Mucosa of descending colon (tissue), 3 donors: ENCODE measurements at places on chromosomes 13 and 19. TPM values are rescaled to one million over a fixed set of nuclear protein-coding genes. Genes with fewer than 3 reads are reported as not detected.

DNA sequence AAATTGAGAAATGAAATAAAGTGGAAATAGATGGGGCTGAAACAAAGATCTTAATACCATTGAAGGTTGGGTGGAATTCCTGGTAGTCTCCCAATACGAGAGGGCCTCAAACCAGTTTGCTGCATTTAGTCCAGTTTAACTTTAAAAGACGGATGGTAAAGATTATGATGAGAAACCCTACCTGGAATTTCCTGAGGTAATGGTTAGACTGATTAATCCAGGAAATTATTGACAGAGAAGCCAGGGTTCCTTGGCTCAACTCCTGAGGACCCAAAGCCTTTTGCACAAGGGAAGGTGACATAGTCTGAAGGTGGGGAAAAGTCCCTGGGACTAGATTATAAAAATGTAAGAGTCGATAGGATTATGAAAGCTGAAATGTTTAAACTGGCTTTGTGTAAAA is 133.2 kb upstream of the SLITRK5 start:
- no peak for DNase-seq

Gene MPND
- total RNA-seq: 49.0 TPM

DNA sequence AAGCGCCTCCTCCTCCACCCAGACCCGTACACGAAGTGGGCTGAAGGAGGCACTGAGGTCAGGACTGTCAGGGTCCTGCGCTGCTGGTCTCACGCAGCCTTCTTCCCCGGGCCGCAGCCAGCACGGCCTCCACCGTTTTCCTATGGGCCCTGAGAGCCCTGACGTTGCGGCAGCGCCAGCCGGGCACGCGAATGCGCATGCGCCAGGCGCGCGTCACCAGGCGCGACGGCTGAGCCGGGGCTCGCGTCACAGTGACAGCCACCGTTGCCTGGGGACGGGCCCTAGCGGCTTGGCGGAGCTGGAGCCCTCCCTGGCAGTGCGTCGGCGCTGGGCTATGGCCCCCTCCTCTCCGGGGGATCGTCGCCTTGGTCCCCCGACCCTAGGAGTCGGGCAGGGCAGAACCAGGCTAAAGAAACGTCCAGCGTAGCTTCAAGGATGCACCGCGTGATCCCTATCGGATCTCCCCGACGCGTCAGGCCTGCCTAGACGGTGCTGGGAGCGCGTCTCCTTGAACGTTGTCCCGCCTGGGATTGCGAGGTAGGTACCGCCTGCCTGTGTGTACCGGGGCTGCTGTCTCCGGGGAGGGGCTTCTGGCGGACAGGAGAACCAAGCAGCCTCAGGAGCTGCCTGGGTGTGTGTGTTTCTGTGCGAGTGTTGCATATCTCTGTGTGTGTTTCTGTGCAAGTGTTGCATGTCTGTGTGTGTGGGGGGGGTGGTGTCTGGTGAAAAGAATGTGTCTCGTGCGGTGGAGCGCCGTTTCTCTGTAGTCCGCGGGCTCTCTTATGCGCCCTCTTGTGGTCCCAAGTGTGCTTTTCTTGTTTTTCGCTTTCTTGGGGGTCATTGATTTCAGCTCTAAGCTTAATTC is 43.2 kb downstream of the ZNF571 start:
- DNase-seq: peak; percentile 55

GRCh38 chr19:7931221-7932061 is 5.5 kb upstream of the CTXN1 start:
- DNase-seq: peak; percentile 56

DNA sequence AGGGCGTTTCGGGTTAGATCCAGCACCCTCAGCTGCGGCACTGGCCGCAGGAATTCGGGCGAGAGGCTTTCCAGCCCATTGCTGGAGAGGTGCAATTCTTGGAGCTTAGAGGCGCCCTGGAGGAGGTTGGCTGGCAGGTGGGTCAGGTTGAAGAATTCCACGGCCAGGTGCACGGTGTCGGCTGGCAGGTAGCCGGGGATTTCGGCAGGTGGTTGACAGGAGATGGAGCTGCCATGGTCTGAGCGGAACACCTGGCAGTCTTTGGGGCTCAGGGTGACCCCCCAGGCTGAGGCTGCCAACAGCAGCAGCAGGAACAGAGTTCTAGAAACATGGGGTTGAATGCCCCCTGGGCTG is 1.3 kb downstream of the LRG1 start:
- DNase-seq: no peak

Gene APOC4
- total RNA-seq: not detected

- peak; percentile 31 for DNase-seq
Observed at GRCh38 chr13:101626925-101627555, 174.6 kb downstream of the ITGBL1 start.

Gene KLF1
- total RNA-seq: not detected

DNA sequence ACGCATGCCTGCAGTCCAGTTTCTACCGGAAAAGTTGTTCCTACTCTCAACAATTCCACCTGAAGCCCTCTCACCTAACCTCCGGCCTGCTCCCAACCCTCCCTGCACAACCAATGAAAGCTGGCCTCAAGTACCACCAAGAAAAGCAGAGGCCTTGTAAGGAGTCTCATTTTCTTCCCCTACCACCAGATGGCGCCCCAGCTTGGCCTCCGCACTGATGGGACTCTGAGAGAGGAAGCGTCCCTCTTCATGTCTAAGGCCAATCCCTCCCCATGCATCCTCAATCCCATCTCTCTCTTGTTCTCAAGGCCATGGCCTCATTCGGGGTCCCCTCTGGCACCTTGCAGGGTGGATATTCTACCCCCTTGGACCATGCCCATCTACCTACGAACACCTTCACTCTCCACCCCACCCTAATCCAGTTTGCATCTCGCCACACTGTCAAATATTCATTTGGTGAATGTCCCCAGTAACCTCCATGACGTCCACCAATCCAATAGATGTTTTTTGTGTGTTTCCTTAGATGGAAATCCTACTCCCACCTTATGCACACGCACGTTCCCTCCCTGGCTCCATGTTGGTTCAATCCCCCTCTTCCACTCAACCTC is 412.8 kb downstream of the ZNF536 start:
- peak; percentile 68 for DNase-seq

- no peak for DNase-seq
Observed at GRCh38 chr13:101881593-101881992, 429.1 kb downstream of the ITGBL1 start.
